ENCODE measurements at places on chromosomes 12 and 14.
A peak's percentile ranks its signal among the peaks of the same experiment; 100 is the strongest.

GRCh38 chr14:89417091-89417464 lies at the start of gene FOXN3:
FOXN3 (minus strand) TSS chr14:89417233; CDS start chr14:89412476, 4,757 bp downstream.
- DNase-seq, result peak; percentile 87

GRCh38 chr12:4771960-4772566 lies 51.9 kb downstream of the GALNT8 start:
- no peak for DNase-seq

DNA sequence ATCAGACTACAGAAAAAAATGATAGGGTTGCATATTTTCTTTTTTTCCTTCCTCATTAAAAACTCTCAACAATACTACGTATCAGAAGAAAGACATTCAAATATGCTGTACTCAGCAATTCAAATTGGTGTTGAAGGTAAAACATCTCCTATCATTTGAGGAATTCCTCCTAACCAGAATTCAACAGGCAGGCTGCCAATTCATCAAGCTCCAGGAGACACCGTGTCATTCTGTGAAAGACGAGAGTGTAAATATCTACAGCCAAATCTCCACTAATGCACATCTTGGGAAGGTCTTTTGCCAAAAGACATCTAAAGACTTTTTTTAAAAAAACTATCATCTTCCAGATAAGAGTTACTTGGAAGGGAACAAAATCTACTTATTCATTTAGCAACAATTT lies 26.6 kb downstream of the NT5DC3 start:
- DNase-seq, result no peak

DNA sequence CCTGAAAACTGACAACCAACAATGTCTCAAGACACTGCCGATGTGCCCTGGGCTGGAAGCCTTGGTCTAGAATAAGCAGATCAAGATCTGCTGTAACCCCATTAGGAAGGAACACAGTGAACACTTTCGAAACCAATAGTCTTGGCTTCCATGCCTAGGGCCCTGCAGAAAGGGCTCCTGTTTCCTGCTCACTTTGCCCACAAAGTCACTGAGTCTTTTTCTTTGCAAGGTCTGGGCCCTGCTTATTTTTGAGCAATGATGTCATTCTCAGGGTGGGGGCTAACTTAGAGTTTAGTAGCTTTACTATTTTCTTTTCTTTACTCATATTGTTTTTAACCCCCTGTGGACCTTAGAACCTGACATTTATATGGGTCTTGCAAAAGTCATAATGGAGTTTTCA lies 704.2 kb upstream of the TMEM132C start:
- no peak for DNase-seq

GRCh38 chr14:22852940-22853767 lies 16.8 kb downstream of the MMP14 start:
- peak; percentile 77 for DNase-seq

DNA sequence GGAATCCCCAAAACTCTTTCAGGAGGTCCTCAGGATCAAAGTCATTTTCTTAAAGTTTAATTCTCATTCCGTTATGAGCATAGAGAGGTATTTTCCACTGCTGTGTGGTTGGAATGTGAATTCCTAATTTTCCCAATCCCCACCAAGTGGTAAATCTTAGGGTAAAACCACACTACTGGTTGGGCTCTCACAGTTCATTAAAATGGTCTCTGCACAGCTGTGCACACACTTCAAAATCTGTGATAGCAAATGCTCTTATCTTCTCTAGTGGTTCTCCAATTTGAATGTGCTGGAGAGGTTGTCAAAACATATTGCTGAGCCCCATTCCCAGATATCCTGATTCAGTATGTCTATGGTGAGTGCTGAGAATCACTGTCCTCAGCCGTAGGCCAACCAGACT lies 189.1 kb downstream of the BMP4 start:
- no peak for DNase-seq

GRCh38 chr12:115630136-115630535 lies 647.4 kb downstream of the MED13L start:
- DNase-seq, result no peak

DNA sequence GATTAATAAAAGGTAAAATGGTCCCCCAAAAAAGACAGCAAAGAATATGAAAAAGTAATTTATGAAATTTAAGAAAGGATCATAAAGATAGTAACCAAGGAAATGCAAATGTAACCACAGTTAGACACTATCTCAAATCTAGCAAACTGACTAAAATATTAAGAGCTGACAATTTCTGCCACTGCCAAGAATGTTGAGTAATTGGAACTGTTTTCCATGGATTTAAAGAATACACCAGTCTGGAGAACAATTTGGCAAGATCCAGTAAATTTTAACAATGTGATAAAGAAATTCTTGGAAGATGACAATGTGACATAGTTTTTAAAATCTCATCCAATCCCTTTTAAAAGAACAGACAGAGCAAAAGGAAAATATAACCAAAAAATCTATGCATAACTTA lies 798.0 kb upstream of the MGAT4C start:
- DNase-seq, result no peak

DNA sequence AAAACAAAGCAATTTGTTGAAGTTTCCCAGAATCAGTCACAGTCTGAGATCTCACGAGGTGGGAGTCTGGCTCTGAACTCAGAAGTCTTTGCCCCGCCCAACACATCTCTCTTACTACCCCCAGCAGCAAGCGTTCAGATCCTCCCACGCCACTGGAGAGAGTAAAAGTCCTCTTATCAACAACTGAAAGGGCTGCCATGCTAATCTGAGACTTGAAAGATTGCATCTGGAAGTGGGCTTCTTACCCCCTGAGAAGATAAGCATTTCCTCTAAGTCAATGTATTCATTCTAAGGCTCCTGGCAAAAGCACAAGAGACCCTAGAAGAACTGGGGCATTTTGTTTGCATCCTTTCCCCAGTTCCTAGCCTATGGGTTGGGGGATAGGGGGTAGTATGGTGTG lies 34.1 kb upstream of the STON2 start:
- no peak for DNase-seq

- DNase-seq, result no peak
Measured at GRCh38 chr12:15651371-15651770, 137.8 kb downstream of the EPS8 start.

DNA sequence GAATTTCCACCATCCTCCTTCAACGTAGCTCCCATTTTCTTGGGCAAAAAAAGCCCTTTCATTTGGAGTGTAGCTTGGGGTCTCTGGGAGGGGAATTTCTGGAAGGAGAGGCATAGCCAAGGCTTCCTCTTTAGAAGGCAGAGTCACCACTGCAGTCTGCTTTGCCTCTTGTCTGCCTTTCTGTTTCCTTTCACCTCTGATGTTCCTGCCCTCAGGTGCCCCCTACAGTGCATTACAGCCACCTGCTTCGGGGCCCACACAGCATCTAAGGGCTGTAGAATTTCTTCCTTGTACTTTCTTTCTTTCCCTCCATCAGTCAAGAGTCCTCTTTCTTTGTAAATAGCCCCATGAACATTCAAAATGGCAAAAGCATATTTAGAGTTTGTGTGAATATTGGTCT lies 1313.9 kb downstream of the TMEM121 start:
- DNase-seq, result no peak

DNA sequence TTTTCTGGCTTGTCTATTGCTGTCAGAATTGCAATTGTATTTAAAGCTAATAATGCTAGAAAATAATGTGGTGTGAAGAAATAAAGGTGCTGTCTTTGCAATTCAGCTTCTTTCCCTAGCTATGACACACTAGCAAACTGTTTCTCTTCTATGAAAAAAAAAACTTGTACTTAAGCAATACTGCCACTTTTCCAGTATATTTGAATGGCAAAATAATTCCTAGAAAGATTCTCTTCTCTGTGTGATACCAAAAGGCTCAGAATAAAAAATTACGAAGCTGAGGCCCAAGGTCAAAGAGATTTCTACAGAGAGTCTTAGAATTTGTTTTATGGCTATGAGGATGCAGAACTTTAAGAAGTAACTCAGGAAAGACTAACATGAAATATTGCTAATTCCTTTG lies 235.5 kb downstream of the ADAMTS20 start:
- no peak for DNase-seq

GRCh38 chr12:99985129-99985570 lies 414 bp upstream of the ANKS1B start:
- DNase-seq, result no peak

GRCh38 chr12:131606218-131606901 lies 104.5 kb upstream of the SFSWAP start:
- DNase-seq, result no peak

GRCh38 chr12:130925666-130926015 lies 28.1 kb upstream of the ADGRD1 start:
- DNase-seq, result no peak

Measured in ACHN (cell line).